ENCODE measurements at places on chromosomes 1 and 21.

DNA sequence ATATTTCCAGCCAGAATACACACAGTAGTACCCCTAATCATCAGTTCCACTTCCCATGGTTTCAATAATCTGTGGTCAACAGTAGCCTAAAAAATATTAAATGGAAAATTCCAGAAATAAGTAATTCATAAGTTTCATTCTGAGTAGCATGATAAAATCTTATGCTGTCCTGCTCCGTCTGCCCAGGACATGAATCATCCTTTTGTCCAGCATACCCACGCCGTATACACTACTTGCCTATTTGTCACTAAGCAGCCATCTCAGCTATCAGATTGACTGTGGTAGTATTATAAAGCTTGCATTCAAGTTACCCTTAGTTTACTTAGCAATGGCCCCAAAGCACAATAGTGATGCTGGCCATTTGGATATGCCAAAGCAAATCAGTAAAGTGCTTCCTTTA, 118.7 kb downstream of the SLC5A9 start:
- no peak for DNase-seq

GRCh38 chr1:13731897-13732296, 31.9 kb downstream of the PRDM2 start:
- no peak for DNase-seq

DNA sequence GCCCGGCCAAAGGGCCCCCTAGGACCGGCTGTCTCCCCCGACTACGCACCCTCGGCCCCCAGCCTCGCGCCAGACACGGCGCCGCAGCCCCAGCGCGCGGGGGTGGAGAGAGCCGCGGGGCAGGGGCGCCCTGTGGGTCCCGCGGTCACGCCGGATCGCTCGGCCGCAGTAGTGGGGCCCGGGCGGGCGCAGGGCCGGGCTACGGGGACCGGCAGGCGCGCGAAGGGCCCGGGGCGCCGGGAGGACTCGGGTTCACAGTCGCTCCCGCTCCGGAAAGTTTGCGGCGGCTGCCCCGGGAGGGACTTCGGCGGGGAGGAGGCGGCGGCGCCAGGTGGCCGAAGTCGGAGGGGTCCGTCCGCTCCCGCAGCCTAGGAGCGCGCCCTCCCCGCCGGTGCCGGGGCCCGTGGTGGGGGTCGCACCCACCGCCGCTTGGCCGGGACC, 7.1 kb upstream of the ZNF669 start:
- no peak for DNase-seq

- no peak for DNase-seq
These were observed 84.4 kb upstream of the CXADR start for GRCh38 chr21:17428484-17428869.

- DNase-seq: no peak
These were observed 166.9 kb upstream of the HMGB4 start for GRCh38 chr1:33696962-33697361.
